ENCODE measurements at places on chromosomes 11 and 22.

- DNase-seq, result no peak
Observed at GRCh38 chr11:19398273-19398672, 157.5 kb upstream of the E2F8 start.

DNA sequence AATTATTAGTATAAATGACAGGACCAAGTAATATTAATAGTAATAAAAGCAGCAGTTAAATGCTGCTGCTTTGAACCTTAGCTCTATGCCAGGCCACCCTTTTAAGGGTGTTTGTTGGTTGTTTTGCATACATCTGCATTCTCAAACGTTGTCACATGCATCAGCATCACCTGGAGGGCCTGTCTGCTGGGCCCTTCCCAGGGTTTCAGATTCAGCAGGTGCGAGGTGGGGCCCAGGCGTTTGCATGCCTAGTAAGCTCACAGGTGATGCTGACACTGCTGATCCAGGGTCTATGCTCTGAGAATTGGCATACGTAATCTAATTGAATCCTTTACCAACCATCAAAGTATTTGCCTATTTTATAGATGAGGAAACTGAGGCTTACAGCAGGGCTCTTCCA lies 246.5 kb downstream of the CADM1 start:
- DNase-seq, result no peak

- DNase-seq, result no peak
Observed at GRCh38 chr11:33045551-33046255, 6.3 kb downstream of the TCP11L1 start.

- no peak for DNase-seq
Observed at GRCh38 chr11:127998421-127998820, 588.9 kb downstream of the ETS1 start.

- DNase-seq, result no peak
Observed at GRCh38 chr11:47160753-47161133, 15.9 kb downstream of the ARFGAP2 start.

DNA sequence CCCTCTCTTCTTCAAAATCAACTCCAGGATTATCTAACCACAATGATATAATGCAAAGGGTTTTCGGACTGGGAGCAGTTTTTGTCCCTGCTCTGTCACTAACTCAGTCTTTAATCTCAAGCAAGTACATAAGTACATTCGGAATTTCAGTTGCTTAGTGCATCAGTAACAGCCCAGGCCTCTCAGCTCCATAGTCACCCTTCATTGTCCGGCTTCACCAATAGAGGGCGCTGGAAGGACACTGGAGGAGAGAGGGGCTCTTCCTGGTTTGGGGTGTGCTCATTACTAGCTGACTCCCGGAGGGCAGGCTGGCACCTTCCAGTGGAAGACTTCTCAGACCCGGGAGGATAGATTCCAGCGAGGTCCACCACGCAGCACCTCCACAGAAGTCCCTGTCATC lies 90.4 kb upstream of the PDGFD start:
- peak; percentile 11 for DNase-seq

DNA sequence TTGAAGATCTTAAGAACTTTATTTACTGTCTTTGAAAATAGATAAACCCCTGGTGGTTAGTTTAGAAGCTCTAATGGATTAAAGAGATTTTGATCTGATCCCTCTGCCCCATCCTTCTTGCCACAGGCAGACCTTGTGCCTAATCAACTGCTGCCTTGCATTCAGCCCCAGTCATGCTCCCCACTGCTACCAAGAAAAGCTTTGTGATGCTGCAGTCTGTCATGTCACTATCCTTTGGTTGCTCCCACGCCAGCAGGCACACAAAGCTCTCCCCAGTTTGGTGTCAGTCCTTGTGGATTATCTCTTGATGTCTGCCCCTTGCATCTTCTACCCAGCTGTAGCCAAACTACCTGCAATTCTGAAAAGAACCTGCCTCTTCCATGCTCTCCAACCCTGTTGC lies 112.2 kb downstream of the MTNR1B start:
- DNase-seq, result no peak

GRCh38 chr11:85941380-85941973 lies 86.3 kb downstream of the CCDC83 start:
- peak; percentile 63 for DNase-seq

DNA sequence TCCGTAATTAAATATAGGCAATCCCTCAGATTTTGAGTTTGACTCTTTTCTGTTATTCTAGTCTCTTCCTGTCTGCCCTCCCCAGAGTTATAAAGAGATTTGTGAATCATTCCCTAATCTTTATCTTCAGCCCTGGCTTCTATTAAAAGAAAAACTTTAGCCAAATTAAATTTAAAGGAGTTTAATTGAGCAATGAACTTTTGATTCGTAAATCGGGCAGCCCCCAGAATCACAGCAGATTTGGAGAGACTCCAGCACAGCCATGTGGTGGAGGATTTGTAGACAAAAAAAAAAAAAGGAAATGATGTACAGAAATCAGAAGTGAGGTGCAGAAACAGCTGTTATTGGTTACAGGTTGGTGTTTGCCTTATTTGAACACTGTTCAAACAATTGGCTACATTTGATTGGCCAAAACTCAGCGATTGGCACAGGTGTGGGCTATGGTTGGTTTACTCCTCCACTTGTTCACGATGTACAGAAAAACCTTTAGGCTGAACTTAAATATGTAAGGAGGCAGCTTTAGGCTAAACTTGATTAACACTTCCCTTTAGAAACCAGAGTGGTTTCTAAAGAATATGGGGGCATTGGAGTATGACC lies 2.3 kb upstream of the ALKBH8 start:
- DNase-seq, result no peak

- no peak for DNase-seq
Observed at GRCh38 chr11:20881328-20882079, 212.1 kb downstream of the NELL1 start.

- DNase-seq, result no peak
Observed at GRCh38 chr11:128940156-128940555, 2.5 kb downstream of the TP53AIP1 start.

- no peak for DNase-seq
Observed at GRCh38 chr22:48173061-48173772, 1410.8 kb downstream of the TBC1D22A start.

DNA sequence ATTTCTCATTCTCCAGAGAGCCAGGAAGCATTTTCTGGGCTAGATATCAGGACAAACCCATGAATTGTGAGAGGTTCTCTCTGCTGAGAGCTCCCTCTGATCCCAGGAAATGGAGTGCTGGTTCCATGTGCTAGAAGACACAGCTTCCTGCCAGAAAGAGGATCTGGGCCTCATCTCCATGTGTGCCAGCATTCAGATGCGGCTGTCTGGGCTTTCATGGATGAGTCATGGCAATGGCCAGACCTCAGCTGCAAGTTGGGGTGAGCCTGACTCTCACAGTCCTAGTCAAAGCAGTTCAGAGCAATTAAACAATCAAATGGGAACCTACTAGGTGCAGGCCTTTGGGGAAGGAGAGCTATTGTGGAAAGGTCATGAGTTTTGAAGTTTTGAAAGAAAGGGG lies 82.3 kb upstream of the EED start:
- DNase-seq, result peak; percentile 89

DNA sequence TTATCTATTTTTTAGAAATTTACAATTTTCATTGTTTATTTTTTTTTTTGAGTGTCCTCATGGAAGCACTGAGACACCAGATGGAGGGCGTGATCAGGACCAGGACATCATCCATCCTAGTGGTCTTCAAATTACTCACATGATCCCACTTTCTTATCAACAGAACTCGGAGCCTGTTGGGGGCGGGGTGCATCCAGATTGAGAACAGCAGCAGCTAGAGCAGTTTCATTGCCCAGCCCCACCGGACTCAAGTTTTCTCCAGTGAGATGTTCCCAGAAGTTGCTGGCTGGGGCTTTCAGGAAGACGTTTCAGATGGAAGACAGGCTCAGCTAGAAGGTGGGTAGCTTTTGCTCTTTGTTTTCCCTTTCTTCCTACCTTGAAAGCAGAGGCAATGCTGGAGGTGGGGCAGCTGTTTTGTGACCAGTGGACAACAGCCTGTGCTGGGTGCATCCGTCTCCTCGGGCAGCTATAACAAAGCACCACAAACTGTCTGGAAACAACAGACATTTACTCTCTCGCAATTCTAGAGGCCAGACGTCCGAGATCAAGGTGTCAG lies 562.1 kb downstream of the TBC1D22A start:
- DNase-seq, result no peak

DNA sequence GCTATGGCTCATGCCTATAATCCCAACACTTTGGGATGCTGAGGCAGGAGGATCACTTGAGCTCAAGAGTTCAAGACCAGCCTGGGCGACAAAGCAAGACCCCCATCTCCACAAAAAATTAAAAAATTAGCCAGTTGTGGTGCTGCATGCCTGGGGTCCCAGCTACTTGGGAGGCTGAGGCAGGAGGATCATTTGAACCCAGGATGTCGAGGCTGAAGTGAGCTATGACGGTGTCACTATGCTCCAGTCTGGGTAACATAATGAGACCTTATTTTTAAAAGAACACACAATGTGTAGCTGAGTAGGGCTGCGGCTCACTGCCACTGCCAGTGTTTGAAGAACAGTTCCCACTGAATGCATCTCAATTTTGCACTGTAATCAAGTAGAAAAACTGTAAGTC lies 7.1 kb upstream of the VPREB1 start:
- no peak for DNase-seq

- DNase-seq, result no peak
Observed at GRCh38 chr11:110130642-110131238, 37.5 kb downstream of the ZC3H12C start.

- no peak for DNase-seq
Observed at GRCh38 chr11:15276621-15277020, 161.9 kb downstream of the INSC start.

- no peak for DNase-seq
Observed at GRCh38 chr22:43829904-43830851, 18.1 kb upstream of the EFCAB6 start.

GRCh38 chr22:50271519-50271970 lies 1.4 kb upstream of the MAPK11 start:
- DNase-seq, result peak; percentile 37

GRCh38 chr11:128194216-128194615 lies 393.1 kb downstream of the ETS1 start:
- DNase-seq, result peak; percentile 11

DNA sequence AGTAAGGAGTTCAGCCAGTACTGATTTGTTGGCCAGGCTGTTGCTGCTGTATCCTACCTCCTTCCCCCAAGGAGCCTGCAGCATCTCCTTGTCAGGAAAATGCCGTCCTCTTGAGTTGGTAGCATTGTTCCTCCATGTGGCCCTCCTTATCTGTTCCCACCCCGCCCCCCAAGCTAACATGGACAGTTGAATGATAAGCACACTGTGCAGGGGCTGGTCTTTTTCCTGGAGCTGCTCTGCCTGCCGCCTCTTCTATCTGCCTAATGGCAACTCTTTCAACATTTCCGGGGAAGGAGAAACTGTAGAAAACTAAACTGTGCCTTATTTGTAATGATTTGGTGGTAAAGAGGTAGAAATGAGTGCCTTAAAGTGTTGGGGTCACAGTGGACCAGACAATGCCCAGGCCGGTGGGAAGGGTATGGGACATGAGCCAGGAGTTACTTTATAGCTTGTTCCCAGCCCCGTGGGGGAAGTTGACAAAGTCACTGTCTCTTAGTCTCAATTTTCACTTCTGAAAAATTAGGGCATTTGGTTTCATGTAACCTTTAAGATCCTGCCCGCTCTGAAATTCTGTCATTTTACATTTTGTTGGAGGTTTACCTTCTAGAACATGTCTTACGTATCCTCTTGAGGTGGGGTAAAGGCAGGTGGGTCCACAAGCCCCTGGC lies 4.5 kb downstream of the FAM118A start:
- DNase-seq, result no peak

GRCh38 chr22:31253949-31254348 lies 38.3 kb downstream of the PIK3IP1 start:
- DNase-seq, result no peak

DNA sequence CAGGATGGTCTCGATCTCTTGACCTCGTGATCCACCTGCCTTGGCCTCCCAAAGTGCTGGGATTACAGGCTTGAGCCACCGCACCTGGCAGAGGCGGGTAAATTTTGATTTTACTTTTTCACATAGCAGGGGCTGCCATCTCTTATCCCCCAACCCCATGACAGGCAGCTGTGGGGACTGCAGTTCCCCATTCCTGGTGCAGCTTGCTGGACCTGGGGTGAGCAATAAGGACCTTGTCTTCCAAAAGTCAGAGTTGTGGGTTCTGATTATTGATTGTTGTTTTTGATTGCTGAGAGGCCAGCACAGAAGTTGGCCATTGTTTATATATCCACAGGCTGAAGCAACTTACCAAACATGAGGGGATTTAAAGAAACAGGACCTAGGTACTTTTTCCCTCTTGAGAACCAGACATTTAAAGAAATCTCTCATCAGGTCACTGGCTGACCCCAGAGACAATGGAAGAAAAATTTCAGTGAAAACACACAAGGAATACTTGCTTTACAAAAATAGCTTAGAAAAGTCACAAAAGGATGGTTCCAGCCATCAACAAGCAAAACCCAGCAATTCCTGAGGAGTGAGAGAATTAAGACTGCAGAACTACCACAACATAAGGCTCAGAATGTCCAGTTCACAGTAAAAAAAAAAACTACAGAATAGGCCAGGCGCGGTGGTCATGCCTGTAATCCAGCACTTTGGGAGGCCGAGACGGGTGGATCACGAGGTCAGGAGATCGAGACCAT lies 22.0 kb upstream of the MAPK1 start:
- no peak for DNase-seq

DNA sequence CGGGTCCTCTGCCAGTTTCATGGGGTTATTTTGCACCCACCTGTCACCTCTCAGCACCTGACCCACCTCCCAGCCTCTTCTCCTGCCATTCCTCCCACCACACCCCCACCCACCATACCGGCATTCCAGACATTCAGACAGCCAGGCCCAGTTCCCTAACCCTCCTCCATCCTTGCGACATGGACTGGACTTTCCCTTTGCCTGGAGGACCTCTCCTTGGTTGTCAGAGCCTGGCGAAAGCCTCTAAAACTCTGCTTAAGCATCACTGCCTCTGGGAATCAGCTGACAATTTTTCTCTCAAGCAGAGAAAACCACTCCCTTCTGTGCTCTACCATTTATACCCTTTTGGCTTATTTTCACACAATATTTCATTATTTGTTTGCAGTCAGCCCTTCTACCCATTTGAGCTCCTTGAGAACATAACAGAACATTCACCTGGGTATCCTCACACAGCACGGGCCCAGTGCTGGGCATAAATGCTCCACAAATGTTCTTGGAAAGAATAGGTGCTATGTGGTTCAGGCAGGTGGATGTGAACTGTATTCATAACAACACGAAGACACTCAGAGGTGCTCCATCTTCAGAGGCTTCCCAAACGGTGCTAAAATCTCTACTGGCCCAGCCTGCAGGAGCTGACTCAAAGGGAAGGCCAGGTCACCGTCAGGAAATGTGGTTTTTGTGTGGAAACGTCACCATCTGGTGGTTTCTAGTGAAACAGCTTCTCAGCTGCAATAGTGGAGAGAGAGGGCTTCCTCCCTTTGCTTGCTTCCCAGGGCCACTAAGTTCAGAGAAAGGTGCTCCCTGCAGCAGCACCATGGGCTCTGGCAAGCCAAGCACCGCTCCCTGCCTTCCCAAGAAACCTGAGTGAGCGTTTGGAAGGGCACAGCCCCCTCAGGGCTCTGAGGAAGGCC lies 10.4 kb downstream of the SPATA19 start:
- peak; percentile 47 for DNase-seq

GRCh38 chr11:34330653-34331052 lies 27.2 kb downstream of the ABTB2 start:
- DNase-seq, result no peak

GRCh38 chr11:23875176-23875850 lies 621.5 kb upstream of the LUZP2 start:
- DNase-seq, result no peak
